Frontal cortex (tissue), 4 donors: ENCODE measurements at places on chromosomes 5 and 9. TPM values are rescaled to one million over a fixed set of nuclear protein-coding genes. Genes with fewer than 3 reads are reported as not detected.

Gene PCDHGA12
- total RNA-seq, result 3.7 TPM

Gene DDX4
- 0.82 TPM for total RNA-seq

Gene FAM78A
- total RNA-seq, result 0.82 TPM

Gene FAM13B
- total RNA-seq, result 84.8 TPM

Gene COL23A1
- total RNA-seq, result 0.82 TPM

Gene NIPAL4
- not detected for total RNA-seq

Gene GBGT1
- total RNA-seq, result 2.0 TPM

Gene C9orf153
- total RNA-seq, result not detected

Gene PCDHA11
- 29.3 TPM for total RNA-seq

Gene SLC6A3
- not detected for total RNA-seq

Gene CENPK
- 8.6 TPM for total RNA-seq

Gene RMRP
- 133,388 TPM for total RNA-seq

GRCh38 chr5:153964880-153965645 lies 73.6 kb downstream of the FAM114A2 start:
- peak; percentile 29 for DNase-seq

GRCh38 chr9:98047002-98047401 lies 9.5 kb upstream of the NANS start:
- no peak for DNase-seq

DNA sequence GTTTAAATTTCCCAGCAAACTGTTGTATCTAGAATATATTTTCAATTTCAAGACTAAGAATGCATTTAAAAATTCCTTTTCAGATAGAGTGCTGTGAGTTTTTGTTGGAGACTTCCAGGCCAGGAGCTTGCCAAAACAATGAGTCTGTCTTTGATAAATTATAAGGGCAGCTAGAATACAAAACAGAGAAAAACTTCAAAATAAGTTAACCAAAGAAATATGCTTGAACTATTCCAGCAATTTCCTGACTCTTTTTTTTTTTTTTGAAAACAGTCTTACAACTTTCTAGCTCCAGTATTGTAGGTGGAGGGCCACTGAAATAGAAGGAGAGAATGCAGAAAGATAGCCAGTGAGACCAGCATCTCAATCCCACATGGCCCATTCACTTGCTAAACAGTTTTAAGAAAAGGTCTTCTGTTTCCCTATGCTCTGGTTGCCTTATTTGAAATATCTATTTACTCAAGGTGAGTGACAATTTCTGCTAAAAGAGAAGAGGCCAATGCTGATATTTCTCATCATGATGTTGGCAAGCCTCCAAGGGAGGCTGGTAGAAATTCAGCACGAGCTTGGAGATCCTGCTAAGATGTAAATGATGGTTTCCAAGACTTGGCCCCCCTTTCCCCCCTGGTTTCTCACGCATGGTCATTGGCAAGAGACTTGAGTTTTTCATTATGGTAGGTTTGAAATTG lies 103.2 kb downstream of the USP20 start:
- no peak for DNase-seq

- DNase-seq, result peak; percentile 71
Observed at GRCh38 chr5:170503990-170504596, at the start of gene KCNIP1. TSS of gene KCNIP1 (plus strand) at chr5:170504020.

- no peak for DNase-seq
Observed at GRCh38 chr9:2012347-2012746, 2.8 kb upstream of the SMARCA2 start.

DNA sequence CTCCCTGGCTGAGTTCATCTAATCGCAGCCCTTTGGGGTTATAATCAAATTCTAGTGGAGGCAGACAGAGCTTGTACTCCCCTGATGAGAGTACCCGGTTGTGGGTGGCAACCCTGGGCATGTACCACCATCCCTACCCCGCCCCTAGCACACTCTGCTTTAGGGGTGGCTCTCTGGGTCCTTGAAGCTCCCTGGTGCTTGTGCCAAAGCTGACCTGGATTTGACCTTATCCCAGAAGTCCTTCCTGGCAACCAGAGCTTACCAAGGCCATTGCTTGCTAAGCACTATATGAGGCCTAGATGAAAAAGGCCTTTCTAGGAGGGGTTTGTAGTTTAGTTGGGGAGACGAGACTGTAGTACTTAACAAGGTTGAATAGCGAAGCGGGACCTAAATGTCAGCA lies 72.2 kb downstream of the RGS3 start:
- no peak for DNase-seq

GRCh38 chr5:7856855-7857254 lies 5.9 kb upstream of the CFAP90 start:
- DNase-seq, result peak; percentile 30

- DNase-seq, result no peak
Observed at GRCh38 chr5:160289721-160290120, 22.6 kb downstream of the CCNJL start.

DNA sequence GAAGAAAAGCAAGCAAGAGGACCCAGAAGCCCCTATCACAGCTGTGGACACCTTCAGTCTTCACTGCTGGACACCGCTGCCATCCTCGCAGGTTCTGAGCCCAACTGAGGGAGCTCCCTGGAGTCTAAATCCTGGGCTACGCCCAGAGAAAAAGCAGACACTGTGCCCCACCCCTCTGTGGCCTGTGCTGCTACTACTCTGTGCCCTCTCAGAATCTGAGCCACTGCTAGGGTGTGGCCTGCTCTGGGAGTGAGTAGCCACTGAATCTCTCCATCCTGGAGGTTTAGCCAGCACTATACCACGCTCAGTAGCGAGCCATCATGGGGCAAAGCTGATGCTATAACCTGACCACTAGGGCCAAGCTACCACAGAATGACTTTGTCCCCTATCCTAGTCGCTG lies 338.2 kb downstream of the NPR3 start:
- DNase-seq, result no peak

DNA sequence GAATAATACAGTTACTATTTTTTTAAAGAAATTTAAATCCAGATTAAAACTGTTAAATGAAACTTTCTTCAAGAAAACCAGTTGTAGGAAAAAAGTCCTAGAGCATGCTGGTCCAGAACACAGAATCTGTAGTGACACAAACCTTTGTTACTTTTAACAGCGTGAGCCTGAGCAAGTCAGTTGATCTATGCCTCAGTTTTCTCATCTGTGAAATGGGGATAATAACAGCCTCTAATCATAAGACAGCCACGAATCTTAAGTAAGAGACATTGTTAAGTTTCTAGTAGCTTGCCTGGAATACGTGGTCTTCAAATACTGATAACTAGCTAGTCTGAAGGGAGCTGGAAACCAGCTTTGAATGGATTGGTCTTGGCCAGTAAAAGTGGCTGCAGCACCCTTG lies 158.6 kb downstream of the ADAMTS12 start:
- DNase-seq, result no peak

DNA sequence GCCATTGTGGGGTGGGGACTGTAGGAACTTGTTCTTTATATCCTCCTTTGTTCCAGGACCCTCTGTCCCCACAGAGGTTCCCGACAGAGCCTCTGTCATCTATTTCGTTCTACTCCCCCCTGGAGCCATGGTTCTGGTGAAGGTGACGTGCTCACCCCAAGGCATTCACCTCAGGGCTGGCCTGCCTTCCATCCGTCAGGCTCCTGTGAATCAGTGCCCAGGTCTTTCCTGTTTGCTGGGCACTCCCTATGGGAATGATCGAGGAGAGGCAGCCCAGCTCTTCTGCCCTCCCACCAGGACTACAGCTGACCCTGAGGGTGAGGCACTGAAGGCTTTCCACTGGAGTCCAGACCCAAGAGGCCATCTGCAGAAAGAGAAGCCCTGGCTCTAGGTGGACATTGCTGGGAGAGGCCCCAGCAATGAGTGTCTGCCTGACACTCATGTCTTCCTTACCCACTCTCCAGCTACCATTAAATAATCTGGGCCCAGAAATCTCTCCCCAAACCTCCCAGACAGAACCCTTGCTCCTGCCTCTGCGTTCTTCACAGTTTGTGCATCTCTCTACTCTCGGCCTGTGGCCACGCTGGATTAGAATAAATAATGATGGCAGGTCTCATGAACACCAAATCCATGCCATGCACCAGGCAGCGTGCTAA lies 214.2 kb downstream of the FSTL4 start:
- DNase-seq, result no peak

DNA sequence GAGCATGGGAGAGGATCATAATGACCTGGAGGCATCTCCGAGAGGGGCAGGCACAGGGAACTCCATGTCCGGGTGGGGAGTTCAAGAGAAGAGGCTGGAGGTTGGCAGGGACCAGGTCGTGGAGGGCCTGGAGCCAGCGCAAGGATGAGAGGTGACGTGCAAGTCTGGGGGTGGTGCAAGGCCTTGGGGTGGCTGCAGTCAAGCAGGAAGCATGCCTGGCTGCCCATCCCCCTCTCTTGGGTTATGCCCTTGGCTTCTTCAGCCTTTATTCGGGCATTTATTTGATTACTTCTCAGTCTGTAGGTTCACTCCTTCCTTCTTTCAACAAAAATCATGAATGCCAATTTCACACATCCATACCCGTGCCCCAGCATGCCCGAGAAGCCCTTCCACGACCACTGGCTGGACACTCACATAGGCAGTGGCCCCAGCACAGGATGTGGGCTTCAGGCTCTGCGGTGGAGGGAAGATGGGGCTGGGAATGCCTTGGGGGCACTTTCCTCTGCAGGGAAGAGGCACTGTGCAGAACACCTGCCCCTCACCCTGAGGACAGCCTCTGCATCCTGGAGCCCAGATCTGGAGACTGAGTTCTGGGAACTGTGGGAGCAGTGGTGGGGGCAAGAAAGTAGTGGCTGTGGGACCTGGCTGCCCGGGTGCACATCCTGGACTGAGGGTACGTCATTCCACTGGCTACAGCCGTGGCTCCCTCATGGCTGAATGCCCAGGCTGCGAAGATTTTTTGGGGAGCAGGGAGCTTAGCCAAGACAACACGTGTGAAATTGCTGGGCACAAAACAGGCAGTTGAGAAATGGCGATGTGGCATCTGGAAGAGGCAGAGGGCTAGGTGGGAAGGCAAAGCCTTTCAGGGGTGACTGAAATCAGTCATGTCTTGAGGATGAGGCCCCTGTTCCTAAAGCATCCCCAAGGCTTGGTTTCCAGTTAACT lies 38.6 kb downstream of the CRB2 start:
- no peak for DNase-seq

GRCh38 chr5:54822324-54822687 lies 163.1 kb downstream of the ESM1 start:
- DNase-seq, result no peak

- no peak for DNase-seq
Observed at GRCh38 chr5:136035837-136036236, 7.0 kb downstream of the TGFBI start.

DNA sequence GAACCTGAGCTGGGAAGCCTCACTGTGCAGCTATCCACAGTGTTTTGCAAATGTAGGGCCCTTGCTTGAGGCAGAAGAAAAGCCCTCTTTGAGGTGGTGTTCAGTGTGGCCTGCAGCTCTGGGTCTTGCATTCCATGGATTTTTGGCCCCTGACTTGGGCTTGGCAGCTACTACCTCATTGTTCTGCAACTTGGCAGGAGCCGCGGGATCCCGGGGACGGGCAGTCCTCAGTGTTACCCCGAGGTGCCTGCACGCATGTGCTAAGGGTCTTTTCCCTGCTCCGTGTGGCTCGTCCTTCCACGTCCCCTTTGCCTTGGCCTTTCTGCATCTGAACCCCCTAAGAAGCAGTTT lies 39.8 kb downstream of the NEK6 start:
- peak; percentile 41 for DNase-seq

- no peak for DNase-seq
Observed at GRCh38 chr9:85421641-85422040, 320.1 kb downstream of the AGTPBP1 start.

DNA sequence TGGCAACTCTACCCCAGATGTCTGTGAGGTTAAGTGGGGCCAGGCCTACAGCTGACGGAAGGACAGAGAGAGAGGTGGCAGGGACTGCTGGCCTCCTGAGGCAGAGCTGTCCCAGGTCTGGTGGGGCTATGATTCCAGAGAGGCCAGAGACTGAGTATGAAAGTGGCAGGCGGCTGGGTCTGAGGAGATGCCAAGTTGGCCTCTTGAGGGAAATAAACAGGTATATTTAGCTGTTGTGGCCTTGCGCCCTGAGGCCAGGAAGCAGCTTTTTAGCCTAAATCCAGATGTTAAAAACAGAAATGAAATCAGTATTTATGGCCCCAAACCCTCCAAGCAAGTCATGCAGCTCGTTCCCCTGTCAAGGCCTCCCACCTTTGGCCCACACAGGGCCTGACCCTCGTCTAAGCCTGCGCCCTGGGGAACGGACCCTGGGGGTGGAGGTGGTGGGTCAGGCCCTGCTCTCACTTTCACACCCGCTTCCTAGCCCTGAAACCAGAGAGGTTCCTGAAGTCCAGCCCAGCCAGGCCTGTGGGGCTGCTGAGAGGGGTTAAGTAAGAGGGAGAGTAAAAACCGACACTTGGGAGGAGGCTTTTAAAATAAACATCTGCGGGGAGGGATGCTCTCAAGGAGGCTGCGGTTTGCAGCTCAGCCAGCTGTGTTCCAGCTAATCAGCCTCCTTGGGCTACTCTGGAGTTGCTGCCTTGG lies 18.7 kb downstream of the PCDHGC5 start:
- DNase-seq, result no peak

- DNase-seq, result no peak
Observed at GRCh38 chr9:79824265-79824664, 252.5 kb downstream of the TLE4 start.

DNA sequence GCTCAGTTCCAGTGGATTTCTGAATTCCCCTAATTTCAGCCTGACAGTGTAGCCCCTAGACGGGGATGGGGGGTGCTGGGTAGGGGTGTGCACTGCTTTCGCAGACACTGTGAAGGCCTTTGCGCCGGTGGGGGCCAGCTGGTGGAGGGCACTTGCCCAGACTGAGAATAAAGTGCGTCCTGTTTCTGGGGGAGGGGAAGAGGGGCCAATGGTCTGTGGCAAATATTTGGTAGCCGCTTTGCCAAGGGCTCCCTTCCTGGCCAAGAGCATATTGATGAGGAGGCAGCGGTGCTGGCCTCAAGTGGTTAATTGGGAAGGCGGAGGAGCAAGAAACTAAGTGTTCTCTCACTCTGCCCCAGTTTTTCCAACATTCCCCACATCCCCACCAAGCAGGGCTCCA lies 1.4 kb downstream of the CXCL14 start:
- no peak for DNase-seq

GRCh38 chr5:132764051-132764450 lies 13.0 kb downstream of the SEPTIN8 start:
- DNase-seq, result no peak

- no peak for DNase-seq
Observed at GRCh38 chr9:83625178-83625577, 2.2 kb downstream of the IDNK start.

GRCh38 chr5:142110046-142110531 lies 1.5 kb downstream of the NDFIP1 start:
- no peak for DNase-seq
